ENCODE measurements at places on chromosomes 5 and 9.

GRCh38 chr5:170597109-170597751, 93.4 kb downstream of the KCNIP1 start:
- DNase-seq, result no peak

- no peak for DNase-seq
Observed at GRCh38 chr5:181189962-181190710, 14.9 kb downstream of the TRIM7 start.

DNA sequence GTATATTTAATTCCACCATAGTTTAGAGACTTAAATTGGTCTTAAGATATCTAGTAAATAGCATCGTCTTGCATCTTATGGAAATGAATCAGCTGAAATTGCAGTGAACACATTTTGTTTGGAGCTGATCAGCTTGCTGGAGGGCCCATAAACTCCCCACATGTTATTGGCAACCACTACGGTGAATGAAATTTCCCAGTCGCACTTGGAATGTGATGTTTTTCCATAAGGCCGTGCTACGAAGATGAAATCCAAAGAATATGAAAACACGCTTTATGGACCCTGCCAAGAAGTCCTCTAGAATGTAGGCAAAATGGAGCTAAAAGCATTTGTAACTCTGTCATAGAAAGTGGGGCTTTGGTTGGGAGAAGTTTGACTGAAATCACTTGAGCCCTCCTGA, 572.1 kb downstream of the ACTL7B start:
- DNase-seq, result no peak

GRCh38 chr9:115533511-115533910, 415.6 kb upstream of the TNC start:
- DNase-seq, result no peak

DNA sequence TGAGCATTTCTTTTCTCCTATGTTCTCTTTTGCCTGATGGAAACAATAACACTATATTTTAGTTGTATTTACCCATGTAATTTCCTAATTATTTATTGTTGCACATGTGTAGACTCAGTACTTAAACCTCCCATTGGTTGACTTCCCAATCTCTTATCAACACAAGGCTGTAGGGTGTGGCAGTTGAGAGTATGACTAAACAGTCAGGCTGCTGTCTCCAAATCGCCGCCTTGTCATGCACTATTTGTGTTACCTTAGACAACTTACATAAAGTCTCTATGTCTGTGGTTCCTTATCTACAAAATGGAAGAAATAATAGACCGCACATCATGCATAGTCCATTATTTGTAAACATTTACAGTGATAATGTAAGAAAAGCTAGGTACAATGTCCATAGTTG, 68.9 kb upstream of the EFNA5 start:
- DNase-seq, result no peak

- no peak for DNase-seq
Observed at GRCh38 chr5:127562252-127562651, 44.8 kb downstream of the PRRC1 start.

DNA sequence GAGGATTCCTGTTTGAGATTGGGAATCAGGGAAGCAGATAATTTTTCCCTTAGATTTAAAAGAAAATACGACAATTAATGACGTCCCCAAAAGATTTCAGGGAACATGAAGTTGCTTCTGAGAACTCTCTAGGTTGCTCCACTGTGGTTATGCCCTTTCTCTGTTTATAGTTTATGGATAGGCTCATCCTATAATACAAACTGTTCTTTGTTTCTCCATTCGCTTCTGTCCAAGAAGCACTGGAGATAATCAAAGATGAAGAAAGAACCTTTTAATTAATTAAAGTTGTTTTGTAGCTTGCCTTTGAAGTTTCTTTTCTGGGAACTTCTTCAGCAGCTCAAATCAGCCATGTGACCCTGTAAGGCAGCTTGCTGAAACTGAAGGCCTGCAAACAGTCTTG, 87.5 kb downstream of the CHSY3 start:
- no peak for DNase-seq

GRCh38 chr9:124754289-124754688, 16.8 kb downstream of the NR6A1 start:
- DNase-seq, result no peak

- no peak for DNase-seq
Observed at GRCh38 chr9:123389070-123389469, 33.1 kb downstream of the CRB2 start.

- no peak for DNase-seq
Observed at GRCh38 chr5:2433086-2433485, 318.4 kb downstream of the IRX2 start.

DNA sequence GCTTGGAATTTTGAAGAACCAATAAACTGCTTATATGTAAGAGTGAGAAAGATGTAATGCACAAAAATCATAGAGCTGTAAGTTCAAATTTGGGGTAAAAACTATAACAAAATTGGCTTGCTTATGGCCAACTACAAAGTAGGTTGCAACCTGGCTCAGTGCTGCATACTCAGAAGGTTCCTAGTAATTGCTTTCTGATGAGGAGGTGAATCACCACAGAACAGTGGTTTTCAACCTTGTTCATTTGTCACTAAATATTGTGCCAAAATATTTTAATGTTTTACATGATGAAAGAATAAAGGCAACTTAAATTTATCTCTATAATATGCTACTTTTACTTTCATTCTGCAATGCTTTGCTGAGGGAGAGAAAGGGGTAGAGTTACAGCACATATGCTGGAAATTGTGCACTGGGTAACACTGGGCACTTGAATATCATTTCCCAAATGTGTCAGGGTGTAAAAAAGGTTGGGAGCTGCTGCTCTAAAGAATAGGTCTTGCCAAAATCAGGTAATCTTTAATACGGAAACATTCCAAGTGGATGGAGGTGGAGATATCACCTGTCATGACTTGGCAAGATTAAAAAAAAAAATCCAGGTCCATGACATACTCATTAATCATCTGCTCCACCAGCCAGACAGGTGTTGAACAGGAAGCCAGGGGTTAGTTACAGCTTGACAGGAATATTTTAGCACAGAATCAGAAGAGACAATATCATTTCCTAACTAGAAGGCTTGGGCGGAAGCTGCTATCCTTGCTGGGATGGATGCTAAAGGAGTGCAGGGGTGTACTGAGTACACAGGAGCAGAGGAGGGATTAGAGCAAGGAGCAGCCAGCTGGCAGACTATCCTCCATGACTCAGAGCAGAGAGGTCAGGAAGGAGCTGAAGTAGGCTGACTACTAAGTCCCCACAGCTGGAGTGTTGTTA, 34.6 kb upstream of the CCL21 start:
- peak; percentile 35 for DNase-seq

DNA sequence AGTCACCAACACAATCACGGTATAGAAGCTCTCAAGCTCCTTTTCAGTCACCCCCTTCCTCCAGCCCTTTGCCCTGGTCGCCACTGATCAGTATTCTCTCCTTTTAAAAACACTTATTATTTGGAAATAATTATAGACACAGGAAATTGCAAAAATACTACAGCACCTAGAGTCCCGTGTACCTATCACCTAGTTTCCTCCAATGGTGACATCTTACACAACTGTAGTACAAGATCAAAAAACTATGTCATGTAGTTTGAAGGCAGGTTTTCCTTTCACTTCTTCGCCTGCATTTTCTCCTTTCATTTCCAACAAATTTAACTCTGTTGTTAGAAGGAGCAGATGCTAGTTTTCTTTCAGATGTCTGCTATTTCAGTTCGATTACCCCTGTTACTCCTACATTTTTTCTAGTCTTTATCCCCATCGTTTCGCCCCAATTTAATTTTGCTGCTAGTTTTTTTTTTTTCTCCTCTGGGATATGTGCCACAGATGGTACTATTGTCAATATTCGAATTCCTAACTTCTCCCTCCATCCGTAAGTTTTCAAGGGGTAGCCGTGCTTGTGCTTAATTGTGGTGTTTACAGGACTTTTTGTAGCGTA, 612 bp upstream of the ATG10 start:
- no peak for DNase-seq

DNA sequence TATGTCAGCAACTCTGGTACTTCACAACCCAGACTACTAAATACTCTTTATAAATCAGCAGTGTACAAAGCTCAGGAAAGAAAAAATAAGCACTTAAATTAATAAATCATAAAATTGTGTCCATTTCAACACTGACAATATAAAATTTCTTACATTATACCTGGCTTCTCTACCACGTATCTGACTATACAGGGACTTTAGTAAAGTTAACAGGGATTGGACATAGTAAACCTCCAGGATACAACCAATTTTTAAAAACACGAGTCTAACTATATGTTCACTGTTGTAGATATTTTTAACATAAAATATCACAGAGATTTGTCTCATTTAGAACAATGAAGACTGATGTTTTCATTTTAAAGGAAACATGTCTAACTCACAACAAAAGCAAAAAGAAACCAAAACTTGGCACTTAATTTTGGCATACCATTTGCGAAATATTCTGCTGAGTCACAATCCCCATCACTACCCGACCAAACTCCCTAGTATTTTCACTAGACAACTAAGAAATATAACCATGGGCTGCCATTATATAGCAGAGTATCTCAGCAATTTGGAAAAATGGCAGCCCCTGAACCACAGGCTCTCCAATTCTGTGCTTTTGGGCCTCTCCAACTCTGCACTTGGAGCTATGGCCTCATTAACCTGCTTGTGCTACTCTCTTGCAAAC, 14.4 kb downstream of the FAM169A start:
- no peak for DNase-seq

DNA sequence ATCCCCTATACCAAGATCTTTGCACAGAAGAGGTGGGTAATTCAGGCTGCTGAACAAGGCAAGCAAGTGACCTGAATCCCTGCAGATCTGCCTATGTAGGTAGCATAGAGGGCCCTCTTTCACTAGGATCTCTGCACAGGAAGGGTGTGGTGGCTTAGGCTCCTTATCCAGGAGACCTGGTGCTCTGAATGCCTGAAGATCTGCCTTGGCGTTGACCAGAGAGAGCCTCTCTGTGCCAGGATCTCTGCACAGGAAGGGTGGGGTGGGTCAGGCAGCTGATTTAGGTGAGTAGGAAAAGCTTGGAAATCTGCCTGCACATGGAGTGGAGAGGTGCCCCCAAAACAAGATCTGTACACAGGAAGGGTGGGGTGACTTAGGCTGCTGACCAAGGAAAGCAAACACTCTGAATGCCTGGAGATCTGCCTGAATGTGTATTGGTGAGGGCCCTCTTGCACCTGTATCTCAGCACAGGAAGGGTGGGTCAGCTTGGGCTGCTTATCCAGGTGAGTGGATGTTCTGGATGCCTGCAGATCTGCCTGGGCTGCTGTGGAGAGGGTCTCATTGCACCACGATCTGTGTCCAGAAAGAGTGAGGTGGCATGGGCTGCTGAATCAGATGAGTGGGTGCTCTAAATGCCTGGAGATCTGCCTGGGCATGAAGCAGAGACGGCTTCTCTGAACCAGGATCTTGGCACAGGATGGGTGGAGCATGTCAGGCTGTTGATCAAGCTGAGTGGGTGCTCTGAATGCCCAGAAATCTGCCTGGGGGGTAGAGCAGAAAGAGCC, 365.9 kb downstream of the DMAC1 start:
- DNase-seq, result no peak

- DNase-seq, result no peak
Observed at GRCh38 chr5:78514427-78515330, 133.9 kb downstream of the LHFPL2 start.

- no peak for DNase-seq
Observed at GRCh38 chr5:13566871-13567339, 377.6 kb downstream of the DNAH5 start.

DNA sequence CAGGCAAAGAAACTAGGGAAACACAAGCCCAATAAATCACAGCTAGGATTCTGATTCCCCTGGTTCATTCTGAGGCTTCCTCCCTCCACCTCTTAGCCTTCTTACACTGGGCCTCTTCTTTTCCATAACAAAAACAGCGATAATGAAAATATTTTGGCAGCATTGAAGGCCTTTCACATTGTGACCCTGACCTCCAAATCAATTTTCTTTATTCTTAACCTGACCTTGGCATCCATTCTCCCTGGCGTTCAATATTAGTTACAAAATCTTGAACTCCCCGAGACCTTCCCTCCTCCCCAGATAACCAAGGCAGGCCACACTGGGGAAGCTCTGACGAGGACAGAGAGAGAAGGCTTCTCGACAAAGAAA, 399.9 kb downstream of the ZSWIM6 start:
- no peak for DNase-seq

DNA sequence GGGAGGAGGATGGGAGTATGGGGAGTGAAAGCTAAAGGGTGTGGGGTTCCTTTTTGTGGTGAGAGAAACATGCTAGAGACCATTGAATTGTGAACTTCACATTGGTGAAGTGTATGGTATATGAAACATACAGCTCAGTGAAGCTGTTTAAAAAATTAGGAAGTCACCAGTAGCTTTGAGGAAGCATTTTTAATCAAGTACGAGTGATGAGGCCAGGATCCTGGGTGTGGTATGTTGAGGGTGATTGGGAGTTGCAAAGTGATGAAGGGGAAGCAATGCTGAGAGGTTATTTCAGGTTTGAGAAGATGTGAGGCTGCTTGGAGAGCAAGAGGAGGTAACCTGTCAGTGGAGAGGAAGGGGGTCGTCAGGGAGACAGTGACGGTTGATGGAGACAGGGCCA, 22.7 kb upstream of the CLK4 start:
- no peak for DNase-seq

DNA sequence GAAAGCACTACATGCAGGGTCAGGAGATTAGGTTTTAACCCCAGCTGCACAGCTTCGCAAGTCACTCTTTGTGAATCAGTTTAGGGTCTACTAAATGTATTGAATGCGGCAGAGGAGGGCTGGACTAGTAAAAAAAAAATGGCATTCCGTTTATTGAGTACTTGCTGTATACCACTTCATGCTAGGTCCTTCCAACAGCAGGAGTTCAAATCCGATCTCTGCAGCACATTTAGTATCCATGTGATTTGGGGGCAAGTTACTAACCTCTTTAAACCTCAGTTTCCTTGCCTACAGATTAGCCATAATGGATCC, 204.4 kb downstream of the SNCAIP start:
- no peak for DNase-seq

DNA sequence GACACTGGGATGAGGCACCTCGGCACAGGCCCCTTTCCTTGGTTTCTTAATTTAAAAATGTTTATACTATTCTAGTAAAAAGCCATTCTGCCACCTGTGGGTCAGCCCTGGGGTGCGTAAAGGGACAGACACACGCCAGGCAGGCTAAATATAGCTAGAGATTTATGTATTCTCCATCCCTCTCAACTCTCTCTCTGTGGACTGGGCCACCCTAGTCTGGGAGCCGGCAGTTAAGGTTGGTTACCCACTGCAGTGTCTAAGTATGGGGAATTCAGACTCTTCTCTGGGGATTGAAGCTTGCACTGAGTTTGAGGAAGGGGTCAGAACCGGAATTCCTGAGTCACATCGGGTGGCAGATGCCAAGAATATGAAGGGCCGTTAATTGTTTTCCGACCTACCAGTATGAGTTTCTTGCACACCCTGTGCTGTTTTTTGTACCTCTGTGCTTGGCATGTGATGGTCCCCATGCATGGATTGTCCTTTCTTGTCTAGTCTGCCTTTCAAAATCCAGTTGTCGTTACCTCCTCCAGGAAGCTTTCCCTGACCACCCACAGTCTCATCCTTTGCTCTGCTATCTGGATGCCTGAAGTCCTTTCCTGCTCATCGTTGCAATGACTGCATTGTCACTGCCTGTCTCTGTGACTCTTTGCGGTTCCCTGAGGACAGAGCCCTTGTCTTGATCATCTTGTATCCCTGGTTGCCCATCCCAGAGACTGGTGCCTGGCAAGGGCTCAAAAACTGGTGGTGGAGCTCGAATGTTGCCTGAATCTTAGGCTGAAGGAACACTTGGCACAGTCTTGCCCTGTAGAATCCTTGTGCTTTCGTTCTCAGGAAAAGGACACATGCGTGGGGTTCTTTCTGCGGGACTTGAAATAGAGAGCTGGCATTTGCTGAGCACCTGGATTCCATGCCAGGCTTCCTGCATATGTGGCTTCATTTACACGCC, 2.1 kb downstream of the NEURL1B start:
- no peak for DNase-seq

Measured in HCT116 (cell line).